Stimulated activated CD4-positive, alpha-beta T cell treated with anti-CD3 and anti-CD28 coated beads, Interleukin-1b, Interleukin-23, amount 100 ng/mL, for 1 hour (primary cell): ENCODE measurements at places on chromosomes 2 and 18.

DNA sequence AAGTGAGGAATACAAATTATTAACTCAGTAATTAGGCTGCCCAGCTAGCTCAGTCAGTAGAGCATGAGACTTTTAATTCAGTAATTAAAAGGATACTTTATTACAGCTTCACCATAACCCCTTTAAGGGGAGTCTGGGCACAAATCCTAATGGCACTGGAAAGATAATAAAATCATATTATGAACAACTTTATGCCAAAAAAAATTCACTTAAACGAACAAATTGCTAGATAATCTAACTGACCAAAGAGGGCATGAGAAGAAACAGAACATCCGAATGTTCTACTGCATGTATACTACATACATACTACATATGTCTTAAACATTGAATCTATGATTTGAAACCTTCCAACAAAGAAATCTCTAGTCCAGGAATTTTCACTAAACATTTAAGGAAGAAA lies 159.5 kb downstream of the CYP26B1 start:
- DNase-seq: no peak

DNA sequence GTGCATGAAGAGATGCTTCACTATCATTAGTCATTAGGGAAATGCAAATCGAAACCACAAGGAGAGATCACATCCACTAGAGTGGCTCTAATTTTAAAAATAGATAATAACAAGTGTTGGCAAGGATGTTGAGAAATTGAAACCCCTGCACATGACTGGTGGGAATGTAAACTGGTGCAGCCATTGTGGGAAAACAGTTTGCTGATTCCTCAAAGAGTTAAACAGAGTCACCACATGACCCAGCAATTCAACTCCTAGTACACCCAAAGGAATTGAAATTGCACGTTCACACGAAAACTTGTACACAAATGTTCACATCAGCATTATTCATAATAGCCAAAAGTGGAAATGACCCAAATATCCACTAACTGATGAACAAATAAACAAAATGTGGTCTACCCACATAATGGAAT lies 179.5 kb downstream of the BCL2 start:
- no peak for DNase-seq

GRCh38 chr18:45166836-45167551 lies 448.3 kb upstream of the SLC14A2 start:
- no peak for DNase-seq

GRCh38 chr2:17309741-17310339 lies 208.4 kb downstream of the RAD51AP2 start:
- no peak for DNase-seq

DNA sequence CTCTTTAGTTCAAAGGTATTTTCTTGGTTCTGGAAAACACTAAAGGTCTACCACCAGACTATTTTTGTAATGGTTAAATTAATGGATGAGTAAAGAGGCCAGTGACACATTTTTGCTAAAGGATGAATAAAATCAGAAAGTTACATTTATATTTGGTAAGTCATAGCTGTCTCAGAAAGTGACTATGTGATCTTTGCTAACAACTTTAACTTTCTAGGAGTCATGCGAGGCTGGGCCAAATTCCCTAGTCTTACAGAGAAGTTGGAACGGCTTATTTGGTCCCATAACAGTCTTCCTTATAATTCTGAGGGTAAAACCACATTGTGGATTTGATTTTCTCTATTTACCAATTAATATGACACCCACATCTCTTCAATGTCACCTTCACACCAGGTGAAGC lies 198.1 kb downstream of the PDE1A start:
- DNase-seq: no peak

- no peak for DNase-seq
Measured at GRCh38 chr2:134020608-134021007, 233.3 kb upstream of the MGAT5 start.

GRCh38 chr2:202609381-202610145 lies 25.2 kb upstream of the FAM117B start:
- DNase-seq: no peak

GRCh38 chr2:174667250-174667860 lies 69.8 kb upstream of the WIPF1 start:
- no peak for DNase-seq

GRCh38 chr2:54038835-54039234 lies 68.0 kb upstream of the PSME4 start:
- no peak for DNase-seq

- DNase-seq: no peak
Measured at GRCh38 chr2:231512222-231512621, 18.0 kb downstream of the NMUR1 start.

DNA sequence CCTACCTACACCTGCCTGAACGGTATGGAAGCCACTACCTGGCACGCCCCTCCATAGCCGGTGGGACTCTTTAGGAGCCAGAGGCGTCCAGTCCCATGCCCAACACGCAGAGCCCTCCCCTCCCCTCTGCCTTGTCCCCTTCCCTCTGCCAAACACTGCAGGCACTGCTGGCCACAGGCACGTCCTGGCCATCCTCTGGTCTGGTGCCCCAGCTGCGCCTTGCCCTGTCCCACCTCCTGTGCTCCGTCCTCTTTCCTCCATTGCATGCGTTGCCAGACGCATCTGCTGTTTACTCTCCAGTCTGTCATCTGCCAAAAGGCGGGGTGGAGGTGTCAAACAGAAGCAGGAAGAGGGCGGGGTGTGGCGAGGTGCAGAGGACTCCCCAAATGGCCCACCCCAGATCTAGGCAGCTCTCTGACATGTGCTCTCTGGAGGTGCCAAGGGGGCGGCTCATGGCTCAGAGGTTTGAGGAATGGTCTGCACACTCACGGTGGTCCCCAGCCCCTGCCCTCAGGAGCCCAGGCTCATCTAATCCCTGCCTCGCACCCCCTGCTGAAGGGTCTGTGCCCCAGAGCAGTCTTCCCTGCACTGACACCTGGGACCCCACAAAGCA lies 45.1 kb downstream of the HS6ST1 start:
- no peak for DNase-seq

DNA sequence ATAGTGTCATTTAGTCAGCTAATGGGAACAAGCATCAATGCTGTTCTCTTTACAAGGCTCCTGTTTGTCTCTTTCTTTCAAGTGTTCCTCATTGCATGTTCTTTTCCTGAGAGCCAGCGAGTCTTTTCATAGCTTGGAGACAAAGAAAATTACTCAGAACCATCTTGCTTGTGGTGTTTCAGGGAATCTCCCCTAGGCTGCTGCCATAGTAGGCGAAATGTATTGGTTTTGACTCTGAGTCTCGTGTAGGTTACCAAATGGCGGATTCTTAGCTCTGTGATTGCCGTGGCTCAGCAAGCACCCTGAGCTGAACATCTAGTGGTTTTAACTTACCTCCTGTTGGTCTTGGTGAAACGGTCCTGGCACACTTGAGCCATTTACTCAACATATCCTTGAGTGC lies 68.7 kb downstream of the RHBDD1 start:
- DNase-seq: no peak

DNA sequence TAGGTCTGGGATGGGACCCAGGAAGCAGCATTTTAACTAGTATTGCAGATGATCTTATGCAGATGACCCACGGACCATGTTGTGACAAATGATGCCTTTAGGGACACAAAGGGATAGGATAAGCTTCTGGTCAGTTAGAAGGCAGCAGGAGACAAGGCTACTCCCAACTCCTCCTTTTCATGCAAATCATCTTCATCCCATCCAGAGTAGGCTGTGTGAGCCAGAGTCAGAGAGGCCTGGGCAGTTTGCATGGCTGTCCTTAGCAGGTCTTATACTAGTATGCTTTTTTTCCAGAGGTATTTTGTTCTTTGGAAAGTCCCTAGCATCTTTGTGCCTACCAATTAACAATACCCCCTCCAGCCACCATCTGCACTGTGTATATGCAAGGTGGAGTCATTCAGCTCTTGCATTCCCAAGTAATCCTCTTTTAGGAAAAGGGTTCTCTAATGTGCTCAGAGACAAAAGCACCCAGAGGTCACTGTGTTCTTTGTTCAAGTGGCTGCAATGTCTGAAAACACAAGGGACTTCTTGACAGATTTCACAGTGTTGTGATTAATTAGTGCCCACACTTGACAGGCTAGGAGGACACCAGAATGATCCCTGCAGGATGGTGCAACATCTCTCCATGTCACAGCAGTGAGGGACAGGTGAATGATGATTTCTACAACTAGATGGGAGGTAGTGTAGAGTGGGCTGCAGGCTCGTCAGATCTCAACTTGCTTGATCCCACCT lies 225.8 kb downstream of the NCKAP5 start:
- no peak for DNase-seq

- DNase-seq: no peak
Measured at GRCh38 chr2:238558456-238559099, 131.9 kb downstream of the ASB1 start.

GRCh38 chr2:118251427-118251826 lies 163.2 kb downstream of the INSIG2 start:
- DNase-seq: no peak

GRCh38 chr2:19033240-19033639 lies 325.2 kb downstream of the OSR1 start:
- no peak for DNase-seq

DNA sequence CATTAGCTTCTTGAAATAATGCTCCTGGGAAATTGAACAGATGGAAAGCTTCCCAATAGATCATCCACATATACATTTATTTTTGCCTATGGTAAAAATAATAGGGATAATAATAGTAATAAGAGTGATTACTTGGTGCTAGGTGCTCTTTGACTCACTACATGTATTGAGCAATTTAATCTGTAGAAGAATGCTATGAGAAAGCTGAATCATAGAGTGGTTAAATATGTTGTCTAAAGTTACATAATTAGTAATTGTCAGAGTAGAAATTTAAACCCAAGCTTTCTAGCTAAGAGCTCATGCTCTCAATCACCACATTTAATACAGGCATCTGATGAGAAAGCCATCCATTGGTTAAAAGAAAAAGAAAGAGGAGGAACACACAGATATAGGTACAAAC lies 590.5 kb upstream of the SLC8A1 start:
- DNase-seq: no peak

DNA sequence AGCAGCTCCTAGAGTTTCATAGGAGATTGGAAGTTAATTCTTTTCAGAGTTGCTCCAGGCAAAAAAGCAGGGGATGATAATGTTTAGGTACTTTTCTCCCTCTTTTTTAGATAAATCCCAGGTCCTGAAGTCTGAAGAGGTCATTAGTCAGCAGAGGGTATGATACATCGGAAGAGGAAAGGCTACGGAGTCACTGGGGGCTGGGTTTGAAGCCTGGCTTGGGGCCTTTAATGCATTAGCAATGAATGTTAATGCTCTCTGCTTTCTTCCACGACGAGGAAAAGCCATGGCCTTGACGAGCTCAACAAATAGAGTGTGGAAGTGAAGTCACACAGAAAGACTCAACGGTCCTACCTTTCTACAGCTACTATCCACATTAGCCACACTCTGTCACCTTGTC lies 235.1 kb downstream of the NCKAP5 start:
- DNase-seq: no peak

GRCh38 chr2:204849892-204850291 lies 304.6 kb downstream of the PARD3B start:
- DNase-seq: no peak
